ENCODE measurements at places on chromosomes 4 and X. TPM values are rescaled to one million over a fixed set of nuclear protein-coding genes. Genes with fewer than 3 reads are reported as not detected.

GRCh38 chr4:87081826-87082225 is 138.6 kb downstream of the KLHL8 start:
- peak; percentile 33 for ATAC-seq

DNA sequence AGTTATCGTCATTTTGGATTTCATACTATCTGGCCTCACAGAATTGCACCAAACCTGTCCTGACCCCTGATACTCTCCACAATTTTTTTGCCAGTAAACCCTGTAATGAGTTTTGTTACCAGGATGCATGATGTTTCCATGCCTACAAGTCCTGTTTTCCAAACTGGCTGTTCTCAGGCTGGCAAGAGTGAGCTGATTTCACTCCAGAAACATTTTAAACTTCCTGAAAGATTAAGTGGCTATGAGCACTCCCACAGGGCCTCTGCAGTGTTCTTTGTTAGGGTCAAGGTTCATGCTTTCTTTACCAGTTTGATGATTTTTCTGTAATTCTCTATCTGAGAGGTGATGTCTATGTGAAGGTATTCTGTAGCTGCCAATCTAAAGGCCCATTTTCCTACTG is 31.7 kb upstream of the PDLIM3 start:
- ATAC-seq: no peak

DNA sequence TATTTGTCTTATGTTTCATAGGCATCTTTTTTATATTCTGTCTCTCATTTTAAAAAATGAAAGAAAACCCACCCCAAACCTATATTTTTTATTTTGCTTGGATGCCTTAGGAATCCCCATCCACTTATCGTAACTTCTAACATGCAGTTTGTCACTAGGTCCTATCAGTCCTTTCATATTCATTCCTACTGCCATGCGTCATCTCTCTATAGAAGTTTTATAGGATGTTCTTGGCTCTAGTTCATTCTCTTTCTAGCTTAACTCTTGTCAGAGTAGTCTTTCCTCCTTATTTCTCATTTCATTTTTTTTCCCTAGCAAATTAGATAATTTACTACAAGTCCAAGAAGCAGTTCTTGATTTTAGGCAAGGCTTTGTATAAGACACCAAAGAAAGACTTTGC is 92.7 kb downstream of the LARP1B start:
- ATAC-seq: no peak

- ATAC-seq: no peak
Observed at GRCh38 chr4:16032396-16032770, 51.4 kb downstream of the PROM1 start.

Gene GRID2
- not detected for total RNA-seq
